Activated CD4-positive, alpha-beta T cell treated with anti-CD3 and anti-CD28 coated beads, Interleukin-2, amount 10 ng/mL, durations not matched to agents 7 days and 5 days (primary cell): ENCODE measurements at places on chromosomes 3 and 15.

DNA sequence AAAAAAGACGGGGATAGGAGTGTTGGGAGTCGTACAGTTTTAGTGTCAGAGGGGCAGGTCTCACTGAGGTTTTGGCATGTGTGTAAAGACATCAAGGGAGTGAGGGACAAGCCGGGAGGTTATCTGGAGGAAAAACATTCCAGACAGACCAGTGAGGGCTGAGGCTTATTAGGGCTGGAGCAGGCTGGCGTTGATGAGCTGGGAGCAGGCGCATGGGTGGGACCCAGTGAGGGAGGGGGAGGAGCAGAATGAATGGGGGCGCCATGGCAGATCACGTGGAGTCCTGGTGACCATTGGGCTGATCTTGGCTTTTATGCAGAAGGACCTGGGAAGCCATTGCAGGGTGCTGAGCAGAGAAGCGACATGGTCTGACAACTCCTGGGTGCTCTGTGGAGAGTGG lies 180.2 kb downstream of the SLCO3A1 start:
- no peak for DNase-seq

DNA sequence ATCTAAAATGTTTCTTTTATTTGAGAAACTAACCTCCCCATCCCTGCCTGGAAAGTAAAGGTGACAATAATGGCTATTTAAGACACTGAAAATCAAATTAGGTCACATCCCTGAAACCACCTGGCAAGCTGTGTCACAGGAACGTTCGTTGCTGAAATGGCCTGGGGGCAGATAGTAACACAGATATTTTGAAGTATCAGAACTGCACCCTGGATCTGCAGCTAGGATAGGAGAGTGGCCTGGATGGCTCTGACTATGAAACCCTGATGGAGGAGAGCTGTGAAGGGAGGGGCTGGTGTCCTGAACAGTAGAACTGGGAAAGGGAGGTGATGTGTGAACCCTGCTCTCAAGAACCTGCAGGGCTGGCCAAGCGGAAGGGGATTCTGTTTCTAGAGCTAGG lies 648.3 kb upstream of the CFAP20DC start:
- DNase-seq = no peak

DNA sequence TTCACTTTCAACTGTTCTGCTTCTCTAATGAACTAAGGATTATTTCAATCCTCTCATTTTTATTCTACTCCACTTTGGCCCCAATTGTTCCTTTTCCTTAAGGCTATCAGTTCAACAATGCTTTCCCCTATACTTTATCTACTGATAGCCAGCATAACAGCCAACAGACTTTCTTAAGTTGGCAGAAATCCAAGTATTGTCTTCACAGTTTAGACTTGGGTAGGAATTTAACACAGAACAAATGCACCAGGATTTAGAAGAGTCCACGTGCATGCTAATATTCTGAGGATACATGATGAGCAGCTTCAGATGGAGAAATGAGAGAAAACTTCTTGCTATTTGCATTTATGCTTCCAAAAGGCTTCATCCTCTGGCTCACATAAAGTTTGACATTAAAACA lies 54.8 kb downstream of the FBN1 start:
- no peak for DNase-seq

GRCh38 chr3:170740726-170741591 lies 129.0 kb downstream of the RPL22L1 start:
- DNase-seq = no peak

DNA sequence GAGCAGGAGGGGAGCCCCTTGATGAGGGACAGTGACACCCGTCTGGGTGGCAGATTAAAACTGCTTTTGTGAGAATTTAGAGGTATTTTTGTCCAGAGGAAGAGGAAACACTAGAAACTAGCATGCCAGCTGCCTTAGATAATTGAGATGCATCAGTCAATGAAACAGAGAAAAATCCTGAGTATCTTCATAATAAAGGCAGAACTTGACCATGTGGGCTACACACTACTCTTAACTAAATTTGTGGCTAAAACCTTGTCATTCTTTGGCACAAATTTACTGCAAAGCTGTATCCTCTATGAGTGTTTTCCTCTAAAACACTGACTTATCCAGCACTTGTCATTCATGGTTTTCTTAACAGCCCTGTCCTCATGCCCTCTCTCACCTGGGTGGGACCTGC lies 259.7 kb upstream of the TPM1 start:
- no peak for DNase-seq

DNA sequence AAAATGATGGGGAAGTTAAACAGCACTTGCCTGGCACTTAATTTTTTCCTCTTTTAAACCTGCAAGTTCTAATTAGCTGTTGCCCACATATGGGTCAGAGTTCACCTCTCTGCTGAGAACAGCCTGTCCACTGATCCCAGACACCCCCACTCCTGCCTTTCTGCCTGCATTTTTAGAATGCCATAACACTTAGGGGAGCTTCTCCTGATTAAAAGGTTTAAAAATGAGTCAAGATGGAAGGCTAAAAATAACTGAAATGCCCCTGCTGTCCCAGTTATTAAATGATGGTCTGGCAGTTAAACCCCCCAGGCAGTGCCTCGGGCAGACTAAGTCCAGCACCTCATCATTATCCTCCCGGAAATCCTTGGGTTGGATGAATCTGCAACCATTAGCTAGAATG lies 913.6 kb upstream of the ARPP21 start:
- DNase-seq = no peak

DNA sequence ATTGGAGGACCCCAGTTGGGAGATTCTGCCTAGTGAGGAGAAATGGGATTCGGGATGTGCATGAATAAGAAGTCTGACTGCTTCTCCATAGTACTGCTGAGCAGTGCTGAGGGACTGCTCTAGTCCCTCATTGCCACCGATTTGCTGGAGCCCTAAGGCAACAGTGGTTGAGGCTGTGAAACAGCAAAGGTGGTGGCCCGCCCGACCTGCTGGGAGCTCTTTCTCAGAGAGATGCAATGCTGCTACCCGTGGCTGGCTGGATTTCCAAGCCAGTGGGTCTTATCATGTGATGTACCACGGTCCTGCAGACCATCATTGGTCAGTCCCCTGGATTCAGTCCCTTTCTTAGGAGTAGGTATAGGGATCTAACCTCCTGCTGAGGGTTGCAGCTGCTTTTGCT lies 42.6 kb upstream of the GCSAM start:
- no peak for DNase-seq

GRCh38 chr3:39970982-39971381 lies 161.6 kb downstream of the MYRIP start:
- DNase-seq = no peak

GRCh38 chr15:45821390-45821789 lies 186.6 kb downstream of the SQOR start:
- no peak for DNase-seq

- DNase-seq = no peak
These were observed 122.2 kb upstream of the DCBLD2 start for GRCh38 chr3:99023590-99024192.

DNA sequence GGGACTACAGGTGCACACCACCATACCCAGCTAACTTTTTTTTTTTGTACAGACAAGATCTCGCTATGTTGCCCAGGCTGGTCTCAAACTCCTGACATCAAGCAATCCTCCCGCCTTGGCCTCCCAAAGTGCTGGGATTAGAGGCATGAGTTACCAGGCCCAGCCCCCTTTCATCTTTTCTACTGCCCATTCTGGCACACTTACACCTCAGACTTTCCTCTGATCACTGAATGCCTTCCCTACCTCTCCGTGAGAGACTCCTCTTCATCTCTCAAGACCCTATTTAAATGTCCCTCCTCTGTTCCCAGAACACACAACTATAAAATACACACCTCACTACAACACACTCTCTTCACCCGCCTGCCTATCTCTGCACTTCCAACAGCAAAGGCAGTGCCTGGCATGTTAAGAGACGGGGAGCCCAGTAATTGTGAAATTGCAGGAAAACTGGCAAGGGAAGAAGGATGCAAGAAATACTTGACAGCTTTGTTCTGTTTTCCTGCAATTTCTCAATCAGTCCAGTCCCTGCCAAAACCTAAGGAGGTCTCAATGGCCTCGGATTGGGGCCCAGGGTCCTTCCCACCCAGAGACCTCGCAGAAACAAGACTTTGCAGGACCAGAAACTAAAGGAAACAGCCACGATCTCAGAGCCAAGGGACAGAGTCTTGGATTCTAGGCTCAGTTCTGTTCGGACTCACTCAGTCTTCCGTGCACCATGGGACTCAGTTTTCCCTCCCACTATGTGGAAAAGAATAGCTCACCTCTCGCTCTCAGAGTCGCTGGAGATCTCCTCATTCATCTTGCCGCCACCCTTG lies 849 bp downstream of the RRP9 start:
- peak; percentile 5 for DNase-seq

DNA sequence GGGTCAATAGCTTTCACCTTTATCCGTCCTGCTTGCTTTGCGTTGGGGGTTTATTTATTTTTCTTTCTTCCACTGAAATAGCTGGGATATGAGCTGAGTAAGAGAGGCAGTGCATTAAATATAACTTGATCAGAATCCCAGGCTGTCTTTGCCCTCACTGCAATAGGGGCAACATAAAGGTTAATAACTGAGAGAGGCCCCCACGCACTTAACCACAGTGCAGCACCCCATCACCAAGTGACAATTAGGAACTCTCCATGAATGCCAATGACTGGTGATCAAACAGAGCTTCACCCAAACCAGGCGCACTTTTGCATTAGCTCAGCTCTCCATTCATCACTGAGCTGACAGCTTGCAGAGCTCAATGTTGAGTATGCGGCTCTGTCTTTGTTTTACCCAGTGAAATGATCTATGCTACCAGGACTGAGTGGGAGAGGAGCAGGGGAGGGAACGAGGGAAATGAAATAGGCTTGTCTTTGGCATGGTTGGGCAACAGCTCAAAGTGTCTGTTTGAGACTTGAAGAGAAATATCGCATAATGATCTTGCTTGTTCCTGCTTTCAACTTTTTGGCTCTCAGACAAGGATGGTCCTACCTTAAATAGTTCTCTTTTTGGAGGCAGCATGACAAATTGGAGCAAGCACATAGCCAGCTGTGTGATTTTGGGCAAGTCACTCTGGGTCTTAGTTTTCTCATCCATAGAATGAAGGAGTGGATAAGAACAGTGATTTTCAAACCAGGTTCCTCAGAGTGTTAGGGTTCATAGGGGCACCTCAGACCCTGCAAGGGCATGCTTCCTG lies 14.5 kb upstream of the GLCE start:
- no peak for DNase-seq

DNA sequence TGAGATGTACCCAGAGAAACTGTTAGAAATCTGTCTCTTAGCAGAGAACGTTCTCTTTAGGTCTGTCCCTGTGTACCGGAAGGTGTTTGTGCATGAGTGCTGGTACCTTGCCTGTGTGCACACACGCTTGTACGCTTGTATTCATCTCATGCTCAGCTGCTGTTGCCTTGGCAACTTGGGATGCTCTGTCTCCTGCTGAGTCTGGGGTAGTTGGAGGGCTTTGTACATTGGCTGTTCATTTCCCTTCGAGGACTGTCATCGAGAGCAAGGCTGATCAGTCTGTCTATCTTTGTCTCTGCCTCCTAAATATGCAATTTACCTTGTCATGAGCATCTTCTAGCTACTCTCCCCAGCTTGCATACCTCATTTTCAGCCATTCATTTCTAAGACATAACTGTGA lies 147.2 kb downstream of the SLCO3A1 start:
- DNase-seq = no peak

DNA sequence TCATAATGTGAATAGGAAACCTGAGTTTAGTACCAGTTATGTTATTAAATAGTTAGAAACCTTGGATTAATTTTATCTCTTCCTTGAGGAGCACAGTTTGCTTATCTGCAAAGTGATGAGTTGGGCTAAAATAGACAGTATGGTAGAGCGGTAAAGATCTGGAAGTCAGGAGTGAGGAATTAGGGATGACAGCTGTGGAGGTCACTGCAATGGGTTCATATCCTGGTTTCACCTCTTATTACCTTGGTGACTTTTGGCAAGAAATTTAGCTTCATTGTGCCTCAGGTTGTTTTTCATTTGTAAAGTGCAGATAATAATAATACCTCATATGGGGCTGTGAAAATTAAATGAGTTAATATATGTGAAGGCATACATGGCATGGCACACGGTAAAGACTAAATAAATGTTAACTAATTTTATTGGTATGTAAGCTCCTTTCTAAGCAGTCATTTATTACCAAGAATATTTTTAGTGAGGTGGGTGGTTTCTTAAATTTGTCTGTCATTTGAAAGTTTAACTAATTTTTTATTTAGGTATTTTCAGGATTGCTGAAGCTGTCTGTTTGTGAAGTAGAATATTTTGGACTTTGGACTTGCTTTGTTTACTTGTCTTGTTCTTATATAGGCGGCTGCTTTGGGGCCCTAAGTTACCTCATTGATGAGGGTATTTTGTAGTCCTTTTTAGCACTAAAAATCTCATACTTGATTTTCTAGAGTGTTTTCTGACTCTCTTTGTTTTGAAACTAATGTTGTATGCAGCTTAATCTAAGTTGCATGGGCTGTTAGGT lies 41.8 kb downstream of the SLMAP start:
- DNase-seq = no peak
